RPMI8226 (cell line): ENCODE measurements at places on chromosomes 1 and 21.

DNA sequence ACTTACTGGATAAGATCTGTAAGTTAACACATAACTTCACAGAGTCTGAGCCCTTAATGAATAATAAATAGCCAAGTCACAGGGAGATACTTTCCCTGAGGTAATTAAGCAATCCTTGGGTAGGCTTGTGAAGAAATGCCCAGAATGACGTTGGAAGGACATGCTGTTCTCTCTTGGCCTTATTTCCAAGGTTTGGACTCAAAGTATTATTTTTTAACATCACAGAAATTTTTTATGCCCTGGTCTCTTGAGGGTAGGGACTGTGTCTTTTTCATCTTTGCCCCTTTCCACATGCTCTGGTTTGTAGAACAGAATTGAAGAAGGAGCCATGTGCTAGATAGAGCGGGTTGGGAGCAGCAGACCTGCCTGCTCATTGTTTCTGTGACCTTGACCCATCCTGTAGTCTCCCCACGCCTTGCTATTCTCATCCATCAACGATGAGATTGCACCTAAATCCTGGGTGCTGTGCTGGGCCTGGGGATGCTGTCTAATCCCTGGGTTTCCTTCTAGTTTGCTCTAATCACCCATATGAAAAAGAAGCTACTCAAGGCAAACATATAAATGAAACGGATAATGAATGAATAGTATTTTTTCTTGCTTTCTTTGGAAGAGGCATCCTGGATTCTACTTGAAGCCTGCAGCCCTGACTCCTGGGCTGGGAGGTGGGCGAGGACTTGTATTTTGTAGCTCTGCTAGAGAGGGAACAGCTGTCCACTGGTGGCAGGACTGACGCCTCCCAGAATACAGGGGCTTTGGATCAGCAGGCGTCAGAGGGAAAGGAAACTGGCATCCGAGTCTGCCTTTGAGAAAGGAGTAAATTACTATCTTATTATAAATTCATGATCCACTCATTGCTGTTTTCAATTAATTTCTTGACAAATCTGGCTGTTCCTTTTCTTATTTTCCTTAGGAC is 17.5 kb upstream of the LAMTOR5 start:
- no peak for DNase-seq

DNA sequence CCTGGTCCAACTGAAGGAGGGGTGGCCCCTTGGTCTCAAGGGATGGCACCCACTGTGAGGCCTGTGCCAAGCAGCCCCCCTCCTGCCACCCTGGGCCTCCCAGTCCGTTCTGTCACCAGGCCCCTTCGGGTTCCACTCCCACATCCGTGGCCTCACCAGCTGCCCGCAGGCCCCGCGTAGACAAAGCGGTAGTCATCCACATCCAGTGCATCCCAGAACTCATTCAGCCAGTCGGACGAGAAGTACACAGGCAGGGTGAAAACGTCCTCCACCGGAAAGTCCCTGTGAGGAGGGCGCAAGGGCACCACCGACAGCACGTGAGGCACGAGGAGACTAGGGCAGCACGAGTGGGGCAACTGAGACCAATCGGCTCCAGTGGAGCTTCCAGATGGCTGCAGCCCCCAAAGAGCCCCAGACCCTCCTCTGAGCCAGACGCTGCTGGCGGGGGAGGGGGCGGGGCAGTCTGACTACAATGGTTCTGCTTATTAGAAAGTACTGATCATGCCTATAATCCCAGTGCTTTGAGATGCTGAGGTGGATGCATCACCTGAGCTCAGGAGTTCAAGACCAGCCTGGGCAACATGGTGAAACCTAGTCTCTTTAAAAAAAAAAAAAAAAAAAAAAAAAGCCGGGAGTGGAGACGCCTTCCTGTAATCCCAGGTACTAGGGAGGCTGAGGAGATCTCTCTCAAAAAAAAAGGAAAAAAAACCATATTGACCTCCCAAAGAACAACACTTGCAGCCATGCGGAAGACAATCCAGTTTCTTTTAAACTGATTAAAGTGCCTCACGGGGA is 1.2 kb downstream of the JMJD4 start:
- DNase-seq = no peak

DNA sequence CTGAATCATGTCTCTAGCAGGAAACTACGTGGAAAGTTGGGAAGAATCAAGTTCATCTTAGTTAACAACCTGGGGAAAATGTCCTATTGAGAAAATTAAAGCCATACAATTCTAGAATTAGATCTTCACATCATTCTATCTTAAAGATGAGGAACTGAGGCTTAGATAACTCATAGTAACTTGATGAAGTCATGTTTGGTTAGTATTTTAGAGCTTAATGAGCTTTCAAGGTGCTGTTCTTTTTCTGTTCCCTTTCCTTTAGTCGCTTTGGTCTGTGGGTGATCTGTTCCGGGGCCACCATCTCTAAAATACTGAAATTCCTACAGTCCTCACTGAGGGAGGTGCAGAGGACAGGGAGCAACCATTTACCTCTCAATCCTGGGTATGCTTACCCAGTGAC is 4.3 kb upstream of the GLUL start:
- no peak for DNase-seq

DNA sequence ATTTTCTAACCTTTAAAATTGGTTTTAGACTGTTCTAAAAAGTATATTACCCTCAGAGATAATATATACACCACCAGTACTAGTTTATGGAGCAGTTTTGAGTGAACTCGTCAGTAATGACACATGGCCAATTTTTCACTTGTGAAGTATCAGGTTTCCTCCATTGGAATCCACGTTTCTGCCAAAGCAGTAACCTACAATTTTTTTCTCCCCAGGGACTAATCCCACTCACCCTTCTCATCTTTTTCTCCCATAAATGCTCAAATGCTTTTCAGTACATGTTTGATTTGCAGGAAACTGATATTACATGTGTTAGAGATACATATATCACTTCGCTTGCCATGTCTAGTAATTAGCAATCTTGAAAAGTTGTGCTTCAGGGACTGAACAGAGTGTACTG is 94.1 kb downstream of the COL24A1 start:
- no peak for DNase-seq

DNA sequence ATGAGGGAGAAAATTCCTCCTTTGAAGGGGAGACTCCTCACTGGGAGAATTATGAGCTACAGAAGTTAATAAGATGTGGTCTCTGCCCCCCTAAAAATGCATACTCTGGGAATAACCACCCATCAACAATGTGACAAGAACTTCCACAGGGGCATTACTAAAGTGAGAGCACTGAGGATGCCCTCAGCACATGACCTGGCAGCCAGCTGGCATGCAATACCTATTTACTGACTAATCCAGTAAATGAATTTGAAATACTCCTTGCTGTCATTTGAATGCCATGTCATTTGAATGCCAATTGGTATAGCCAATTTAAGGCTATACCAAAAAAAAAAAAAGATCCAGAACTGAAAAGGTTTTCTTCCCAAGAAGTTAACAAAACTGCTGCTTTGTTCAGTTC is 30.8 kb downstream of the PLPP3 start:
- no peak for DNase-seq

DNA sequence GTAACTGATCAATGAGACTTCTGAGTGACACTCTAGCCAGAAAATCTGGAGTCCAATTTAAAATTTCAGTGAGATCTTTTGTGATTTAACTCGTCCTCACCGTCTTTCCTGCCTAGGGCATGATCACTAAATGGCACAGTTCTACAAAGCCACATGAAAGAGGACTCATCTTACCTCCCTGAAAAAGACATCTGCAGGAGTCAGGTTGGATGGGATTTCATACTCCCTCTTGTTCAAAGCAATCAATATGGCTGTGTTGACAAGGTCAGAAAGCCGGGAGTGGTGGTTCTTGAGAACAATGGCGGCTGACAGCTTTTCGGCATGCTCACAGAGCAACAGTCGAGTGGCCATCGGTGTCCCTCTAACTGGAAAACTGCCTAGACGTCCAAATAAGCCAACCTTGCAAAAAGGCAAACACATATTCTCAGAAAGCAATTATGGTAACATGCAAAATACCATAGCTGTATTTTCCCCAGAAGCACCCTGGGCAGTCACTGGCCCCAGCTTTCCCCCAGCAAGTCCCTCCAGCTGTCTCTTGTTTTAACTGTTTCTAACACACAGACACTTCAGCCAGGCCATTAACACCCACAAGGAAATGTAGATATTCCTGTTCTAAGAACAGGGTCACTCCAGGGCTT is 36.6 kb upstream of the ACTA1 start:
- no peak for DNase-seq

- no peak for DNase-seq
Observed at GRCh38 chr1:103529746-103530145, 4.2 kb downstream of the RNPC3 start.

DNA sequence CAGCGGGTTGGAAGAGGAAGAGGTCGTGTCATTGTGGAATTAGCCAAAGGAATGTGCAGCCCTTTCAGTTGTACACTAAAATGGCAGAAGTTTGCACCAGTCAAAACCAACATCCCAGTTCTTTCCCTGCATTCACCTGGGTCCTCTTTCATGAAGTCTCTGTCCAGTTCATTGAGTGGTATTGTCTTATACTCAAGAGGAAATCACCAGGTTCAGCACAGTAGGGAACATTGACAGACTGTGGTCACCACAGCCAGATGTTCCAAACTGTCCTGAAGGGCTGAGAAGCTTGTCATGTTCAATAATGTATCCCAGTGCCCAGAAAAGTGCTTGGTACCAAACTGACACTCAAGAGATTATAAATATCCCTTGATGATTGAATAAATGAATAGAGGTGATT is 131.6 kb downstream of the GLUL start:
- DNase-seq = peak; percentile 42

GRCh38 chr1:10117865-10118264 is 85.1 kb downstream of the UBE4B start:
- no peak for DNase-seq

DNA sequence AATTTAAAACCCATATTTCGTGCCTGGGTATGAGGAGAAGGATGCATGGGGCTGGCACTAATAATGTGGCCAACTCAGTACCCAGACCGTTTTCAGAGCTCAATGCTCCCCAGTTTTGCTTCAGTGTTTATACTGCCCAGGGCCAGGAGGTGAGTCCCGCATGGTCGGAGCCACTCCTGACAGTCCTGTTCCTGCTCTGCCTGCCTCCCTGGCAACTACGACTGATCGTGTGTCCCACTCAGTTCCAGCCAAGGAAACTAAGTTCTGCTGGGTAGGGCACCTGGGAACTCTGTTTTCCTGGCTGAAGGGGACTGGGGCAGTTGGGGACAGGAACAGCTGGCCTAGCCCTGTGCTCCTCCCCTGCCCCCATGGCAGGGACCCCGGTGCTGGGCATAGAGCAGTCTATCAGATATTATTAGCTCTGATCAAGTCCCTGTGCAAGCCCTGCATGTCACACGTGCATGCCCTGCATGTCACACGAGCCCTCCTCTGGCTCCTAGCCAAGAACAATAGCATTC is 19.2 kb downstream of the S100A7 start:
- DNase-seq = no peak

- peak; percentile 85 for DNase-seq
Observed at GRCh38 chr1:117659550-117660270, 53.9 kb downstream of the TENT5C start.

DNA sequence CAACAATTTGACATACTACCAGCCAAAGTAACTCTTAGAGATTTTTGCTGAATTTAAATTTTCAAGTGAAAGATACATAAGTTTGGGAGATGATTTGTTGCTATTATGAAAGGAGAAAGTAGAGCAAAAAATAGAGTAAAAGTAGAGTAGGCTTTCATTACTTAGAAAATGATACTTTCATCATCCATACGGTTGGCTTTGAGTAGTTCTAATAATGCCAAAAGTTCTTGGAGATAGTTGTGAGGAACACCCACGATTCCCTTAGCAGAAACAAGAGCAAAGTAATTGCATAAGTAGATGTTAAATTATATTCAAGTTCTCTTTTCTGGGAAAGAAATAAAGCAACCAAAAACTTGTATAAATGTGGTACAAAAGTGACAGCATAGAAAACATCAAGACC is 95.0 kb upstream of the VAV3 start:
- no peak for DNase-seq

DNA sequence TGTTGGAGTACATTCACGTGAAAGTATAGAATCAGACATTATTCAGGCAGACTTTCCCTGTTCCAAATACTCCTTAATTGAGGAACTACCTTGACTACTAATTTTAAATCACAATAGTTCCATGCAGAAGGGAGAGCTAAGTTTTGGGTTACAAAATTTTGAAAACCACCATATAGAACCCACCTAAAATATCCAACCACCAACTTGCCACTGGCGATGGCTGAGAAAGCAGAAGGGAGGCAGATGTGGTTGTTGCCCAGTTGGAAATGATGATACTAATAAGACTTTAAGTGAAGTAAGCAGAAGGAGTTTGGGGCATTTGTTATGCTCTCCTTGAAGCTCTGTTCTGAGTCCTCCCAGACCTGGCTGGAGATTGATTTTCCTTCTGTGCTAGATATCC is 190.7 kb downstream of the HLX start:
- DNase-seq = no peak

DNA sequence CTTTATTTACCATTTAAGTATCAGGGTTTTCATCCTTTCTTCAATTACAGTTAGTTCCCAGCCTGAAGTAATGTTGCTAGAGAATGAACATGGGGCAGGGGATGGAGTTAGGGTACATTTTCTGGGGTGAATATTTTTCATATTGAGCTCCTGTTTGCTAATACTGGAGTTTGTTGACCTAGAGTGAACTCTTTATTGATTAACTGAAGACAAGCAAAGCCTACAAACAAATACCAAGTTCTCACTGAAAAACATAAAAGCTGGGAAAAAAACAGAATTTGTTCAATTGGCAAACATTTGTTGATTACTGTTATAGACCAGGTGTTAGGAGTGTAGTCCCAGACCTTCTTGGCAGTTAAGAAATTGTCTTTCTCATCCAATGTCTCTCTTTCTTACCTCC is 28.2 kb upstream of the PIGV start:
- no peak for DNase-seq

DNA sequence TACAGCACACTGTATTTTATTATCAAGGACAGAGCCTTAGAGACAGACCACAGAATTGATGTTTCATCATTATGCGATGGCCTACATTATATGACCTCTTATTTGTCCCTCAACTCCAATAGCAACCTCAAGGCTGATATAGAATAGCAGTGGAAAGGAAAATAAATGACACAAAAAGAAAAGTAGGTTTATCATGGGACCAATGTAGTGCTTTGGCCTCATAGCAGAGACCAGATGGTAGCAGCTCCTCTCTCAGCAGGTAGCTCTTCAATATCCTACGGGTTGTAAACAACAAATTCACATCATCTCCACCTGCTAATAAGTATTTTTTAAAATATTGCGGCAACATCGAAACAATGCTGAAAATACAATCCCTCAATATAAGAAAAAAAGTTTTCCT is 25.2 kb downstream of the ANP32E start:
- no peak for DNase-seq

GRCh38 chr1:20165522-20165951 is 20.4 kb upstream of the UBXN10 start:
- peak; percentile 49 for DNase-seq

- DNase-seq = no peak
Observed at GRCh38 chr1:21323091-21323490, 32.8 kb upstream of the ECE1 start.

- DNase-seq = no peak
Observed at GRCh38 chr1:166390366-166391033, 223.7 kb upstream of the FAM78B start.

- DNase-seq = no peak
Observed at GRCh38 chr1:229397762-229398161, 36.1 kb downstream of the ACTA1 start.

- no peak for DNase-seq
Observed at GRCh38 chr1:3274972-3275371, 179.5 kb upstream of the ARHGEF16 start.
